ENCODE measurements at places on chromosomes 5 and 9.

DNA sequence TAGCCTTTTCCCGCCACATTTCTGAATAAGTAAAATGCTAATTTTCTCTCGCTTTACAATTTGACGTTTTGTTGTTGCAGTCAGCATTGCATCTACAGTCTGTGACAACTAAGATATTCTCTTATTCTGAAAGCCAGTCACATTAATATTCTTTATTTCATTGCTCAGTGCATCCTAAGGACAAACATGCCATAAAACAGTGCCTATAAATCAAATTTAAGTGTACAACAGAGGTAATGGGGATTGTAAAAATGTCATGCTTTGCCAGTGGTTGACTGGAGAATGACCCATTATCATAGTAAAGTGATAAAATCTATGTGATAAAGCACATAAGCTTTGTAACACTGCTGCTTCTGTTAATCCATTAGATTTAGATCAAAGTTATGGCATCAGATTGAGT, 1850.0 kb upstream of the ACO1 start:
- no peak for DNase-seq

DNA sequence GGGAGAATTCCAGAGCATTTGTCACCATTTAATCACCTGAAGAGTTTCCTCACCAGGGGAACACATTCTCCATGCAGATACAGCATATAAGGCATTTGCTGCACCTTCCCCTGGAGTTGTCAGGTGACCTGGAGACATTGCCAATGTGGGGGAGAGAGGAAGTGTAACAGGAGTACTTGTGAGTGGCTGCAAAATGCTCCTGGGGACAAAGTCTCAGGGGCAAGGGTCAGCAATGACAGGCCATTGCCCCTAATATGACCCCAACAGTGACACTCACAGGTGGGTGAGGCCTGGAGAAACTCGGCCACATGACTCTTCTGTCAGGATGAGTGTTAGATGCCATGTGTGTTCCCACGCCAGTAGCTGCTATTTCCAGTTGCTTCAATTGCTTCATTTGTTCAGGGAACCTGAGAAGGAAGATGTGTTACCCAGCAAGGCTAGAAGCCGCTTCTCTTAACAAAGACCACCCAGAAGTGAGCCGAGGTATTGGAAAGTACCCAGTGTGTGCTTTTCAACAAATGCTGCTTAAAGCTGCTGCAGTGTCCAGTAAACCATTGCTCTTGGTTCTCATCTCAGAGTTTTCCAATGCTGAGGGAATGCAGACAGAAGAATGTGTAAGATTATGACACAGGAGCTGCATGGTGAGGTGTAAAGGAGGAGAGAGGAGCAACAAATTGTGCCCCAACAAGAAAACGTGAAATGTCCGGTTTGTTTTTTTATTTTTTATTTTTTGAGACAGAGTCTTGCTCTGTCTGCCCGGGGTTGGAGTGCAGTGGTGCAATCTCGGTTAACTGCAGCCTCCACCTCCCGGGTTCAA, 128.2 kb upstream of the SLC44A1 start:
- DNase-seq = no peak

- DNase-seq = no peak
Measured at GRCh38 chr5:141856037-141856790, 22.0 kb downstream of the PCDH1 start.

- DNase-seq = no peak
Measured at GRCh38 chr9:112572416-112572815, 85.8 kb downstream of the KIAA1958 start.

DNA sequence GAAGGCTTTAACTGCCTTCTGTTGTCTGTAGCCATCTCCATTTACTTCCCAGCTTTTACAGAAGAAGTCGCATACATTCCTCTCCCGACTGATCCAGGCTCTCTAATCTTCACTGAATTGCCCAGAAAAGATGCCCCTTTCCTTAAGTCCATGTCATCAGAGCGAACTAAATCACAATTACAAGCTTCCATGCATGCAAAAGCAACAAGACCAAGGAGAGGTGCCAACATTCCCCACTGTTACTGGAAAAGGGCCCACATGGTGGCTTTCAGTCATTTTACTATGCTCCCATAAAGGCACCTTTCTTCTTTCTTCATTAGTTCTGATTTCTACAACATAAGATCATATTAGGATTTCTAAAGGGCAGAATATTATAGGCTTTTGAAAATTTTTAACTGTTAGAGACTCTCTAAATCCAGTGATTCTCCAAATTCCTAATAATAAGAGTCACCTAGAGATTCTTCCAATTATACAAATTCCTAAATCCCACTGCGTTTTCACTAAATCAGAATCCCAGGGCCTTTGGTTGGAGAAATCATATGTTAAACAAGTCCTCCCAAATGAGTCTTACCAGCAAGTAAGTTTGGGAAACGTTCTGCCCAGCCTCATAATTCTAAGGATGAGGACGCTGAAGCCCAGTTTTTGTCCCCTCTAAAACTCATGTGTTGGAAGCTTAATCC, 17.0 kb upstream of the ZFR start:
- DNase-seq = no peak

DNA sequence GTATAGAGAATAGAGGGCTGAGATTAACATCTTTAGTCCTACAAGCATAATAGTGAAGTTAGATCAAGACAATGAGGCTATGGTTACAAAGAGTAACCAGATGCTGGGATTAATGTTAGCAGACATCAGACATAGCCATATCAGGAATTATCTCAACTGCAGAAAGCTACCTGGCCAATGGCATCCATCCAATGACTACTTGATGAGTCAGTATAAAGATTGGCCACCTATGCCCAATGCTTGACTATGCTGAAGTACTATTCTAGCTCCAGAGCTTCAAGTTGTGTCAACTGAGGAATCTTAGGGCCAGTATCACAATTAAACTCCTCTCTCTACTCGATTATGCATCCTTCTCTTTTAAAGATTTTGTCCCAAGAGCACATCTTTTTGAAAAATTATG, 541.4 kb downstream of the PRELID2 start:
- no peak for DNase-seq

- DNase-seq = no peak
Measured at GRCh38 chr9:71202931-71203330, 81.5 kb upstream of the TRPM3 start.

DNA sequence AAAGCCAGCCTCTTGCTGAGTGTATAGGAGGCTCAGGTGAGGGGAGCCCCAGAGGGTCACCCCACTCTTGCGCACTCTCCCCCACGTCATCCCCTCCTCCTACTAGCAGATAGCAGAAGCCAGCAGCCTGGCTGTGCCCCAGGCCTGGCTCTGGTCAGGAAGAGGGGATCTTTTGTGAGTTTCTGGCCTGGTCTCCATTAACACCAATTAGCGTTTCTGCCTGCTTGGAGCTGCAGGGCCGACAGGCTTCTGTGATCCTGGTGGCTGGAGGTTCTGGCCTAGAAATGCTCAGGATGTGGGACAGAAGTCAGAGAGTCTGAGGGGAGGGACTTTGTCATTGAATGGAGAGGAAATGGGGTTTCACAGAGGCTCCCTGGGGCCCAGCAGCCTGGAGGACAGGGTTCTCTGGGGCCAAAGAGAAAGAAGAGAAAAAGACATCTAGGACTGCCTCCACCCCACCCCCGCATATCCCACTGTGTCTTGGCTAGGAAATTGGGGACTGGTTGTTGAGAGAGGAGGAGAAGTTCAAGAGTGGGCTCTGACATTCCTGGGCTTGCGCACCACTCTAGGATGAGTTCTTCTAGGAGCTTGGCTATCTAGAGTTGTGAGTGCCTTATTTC, 47.5 kb upstream of the ARAP3 start:
- DNase-seq = no peak

GRCh38 chr5:181181650-181182565, 23.1 kb downstream of the TRIM7 start:
- DNase-seq = no peak

DNA sequence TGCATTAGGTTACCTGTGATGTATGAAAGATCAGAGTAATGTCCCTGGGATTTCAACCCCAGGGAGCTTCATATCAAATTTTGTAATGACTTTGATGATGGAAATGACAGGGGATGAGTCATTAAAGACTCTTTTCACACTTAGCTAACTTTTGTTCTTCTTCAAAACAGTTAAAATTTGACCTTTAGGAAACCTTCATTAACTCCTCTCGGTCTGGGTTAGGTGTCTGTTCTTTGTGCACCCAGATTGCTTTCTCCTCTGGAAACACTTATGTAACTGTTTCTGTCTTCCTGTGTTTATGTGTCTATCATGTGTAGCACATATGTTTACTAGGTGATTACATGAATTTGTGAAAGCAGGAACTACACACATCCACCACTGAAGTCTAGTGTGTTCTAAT, 1.6 kb downstream of the SRFBP1 start:
- DNase-seq = no peak

GRCh38 chr9:76372336-76372735, 21.9 kb downstream of the RFK start:
- DNase-seq = no peak
